Right renal pelvis (tissue), 4 donors: ENCODE measurements at places on chromosomes 16 and 17.

DNA sequence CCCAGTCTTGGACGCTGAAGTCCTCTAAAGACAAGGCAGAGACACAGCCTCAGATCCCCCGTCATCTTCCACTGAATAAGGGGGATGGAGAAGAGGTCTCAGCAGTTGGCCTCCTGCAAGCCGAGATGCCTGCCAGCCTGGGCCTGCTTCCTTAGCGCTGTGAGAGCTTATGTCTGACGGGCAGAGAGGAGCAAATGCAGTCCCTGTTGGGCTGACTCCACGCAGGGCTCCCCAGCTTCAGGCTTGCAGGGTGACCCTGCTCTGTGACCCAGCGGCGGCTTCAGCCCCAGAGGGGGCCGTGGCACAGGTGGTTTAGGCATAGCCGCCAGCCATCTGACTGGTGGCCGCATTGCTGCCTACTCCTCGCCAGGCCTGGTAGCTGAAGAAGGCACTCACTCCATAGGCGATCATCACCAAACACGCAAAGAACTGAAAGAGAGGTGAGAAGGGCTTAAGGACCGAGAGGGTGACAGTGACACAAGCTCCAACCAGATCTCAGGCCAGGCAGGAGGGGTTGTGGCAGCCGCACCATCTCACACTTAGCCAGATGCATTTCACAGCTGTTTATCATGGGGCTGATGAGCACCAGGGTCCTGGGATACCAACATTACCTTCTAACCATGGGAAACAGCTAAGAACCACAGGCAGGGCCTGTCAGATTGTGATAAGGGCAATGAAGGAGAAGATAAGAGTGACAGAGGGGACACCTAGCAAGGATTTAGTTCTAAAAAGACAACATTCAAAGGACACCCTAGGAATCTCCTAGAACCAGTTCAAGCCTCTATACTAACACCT lies 11.7 kb downstream of the ARL2BP start:
- DNase-seq = no peak

- no peak for DNase-seq
These were observed 15.1 kb downstream of the NGFR start for GRCh38 chr17:49510059-49510719.

DNA sequence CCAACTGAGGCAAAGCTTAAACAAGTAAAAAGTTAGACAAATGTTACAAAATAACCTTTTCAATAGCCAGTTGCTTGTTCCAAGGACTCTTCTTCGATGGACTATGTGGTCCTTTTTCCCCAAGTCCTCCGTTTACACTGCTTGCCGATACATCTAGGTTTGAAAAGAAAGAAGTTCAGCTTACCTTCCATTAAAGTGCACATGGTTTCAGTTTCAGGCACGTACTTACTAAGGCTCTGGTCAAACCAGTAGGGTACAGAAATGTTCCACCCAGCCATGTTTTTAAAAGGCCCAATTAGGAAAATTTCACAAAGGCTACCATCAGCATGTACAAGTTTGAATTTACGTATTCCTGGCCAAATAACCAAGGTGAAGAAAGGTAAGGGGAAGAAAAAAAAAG lies 2.1 kb downstream of the SRSF2 start:
- no peak for DNase-seq

DNA sequence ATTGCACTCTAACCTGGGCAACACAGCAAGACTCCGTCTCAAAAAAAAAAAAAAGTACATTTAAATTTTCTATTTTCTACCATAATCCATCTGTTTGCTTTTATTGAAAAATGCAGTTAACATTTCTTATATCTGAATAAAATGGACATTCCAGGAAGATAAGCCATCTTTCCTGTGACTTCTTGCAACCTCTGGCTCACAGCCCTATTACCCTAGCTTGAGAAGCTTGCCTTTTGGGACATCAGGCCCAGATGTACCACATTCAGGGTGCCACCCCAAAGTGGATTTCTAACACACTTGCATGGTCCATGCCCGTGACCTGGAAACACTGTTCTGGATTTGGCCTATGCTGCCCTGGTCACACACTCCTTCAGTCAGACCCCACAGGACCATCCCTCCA lies 30.1 kb upstream of the DDX52 start:
- no peak for DNase-seq

DNA sequence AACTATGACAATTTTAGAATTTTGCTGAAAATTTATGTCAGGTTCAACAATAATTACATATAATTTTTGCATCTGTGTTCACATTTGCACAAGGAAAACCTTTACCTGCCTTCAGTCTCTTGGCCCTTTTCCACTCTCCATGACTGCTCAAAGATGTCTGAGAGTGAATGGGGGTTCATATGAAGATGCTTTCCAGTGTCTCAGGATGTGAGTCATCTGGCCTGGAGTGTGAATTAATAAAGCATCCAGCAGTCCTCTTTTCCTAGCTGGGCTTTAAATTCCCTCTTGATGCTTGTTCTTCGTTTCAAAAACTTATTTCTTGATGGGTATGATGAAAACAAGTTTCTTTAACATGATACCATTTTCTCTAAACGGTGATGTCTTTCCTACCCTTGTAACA lies 99.9 kb downstream of the CDK5R1 start:
- no peak for DNase-seq

- DNase-seq = no peak
These were observed 382.3 kb downstream of the SLC39A11 start for GRCh38 chr17:72710202-72710601.

DNA sequence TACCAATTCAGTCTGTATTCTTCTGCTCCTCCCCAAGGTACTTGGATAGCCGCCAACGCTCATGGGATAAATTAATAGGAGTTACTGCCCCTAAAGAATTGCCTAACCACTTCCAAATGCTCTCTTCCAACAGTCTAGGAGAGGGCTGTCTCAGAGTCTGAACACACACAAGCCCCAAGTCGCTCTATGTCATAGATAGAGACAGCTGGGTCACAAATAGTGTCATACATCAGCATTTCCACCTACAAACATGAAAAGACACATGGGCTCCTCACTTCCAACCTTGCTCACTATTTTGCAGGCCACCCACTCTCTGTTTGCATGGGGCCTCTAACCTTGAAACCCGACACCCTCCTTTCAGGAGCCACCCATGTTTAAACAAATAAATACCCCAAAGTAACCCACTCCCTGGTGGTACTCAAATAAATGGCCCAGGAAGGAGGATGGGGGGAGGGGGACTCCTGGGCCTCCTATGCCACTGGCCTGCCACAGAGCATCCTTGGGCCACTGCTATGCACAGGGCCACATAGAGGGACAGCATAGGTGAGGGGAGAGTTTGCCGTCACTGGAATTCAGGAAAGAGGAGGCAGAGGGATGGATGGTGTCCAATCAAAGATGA lies 265.9 kb downstream of the SOX9 start:
- no peak for DNase-seq

- DNase-seq = no peak
These were observed 621.2 kb upstream of the CDH5 start for GRCh38 chr16:65745201-65745708.

GRCh38 chr16:49307176-49307575 lies 25.5 kb upstream of the CBLN1 start:
- DNase-seq = no peak

DNA sequence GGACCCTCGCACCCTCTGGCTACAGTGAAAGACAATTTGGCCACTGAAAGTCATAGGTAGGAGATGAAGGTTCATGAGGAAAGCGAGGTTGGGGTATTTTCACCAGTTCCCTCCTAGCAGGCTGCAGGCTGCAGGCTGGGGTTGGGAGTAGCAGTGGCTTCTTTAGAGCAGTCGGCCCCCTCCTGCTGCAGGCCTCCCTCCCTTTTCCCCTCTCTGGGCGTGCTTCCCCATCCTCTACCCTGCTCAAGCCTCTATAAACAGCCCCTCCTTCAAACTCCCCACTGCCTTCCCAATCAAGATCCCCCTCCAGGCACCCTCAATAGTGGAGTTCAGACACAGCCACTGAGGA lies 41.8 kb downstream of the GAS7 start:
- no peak for DNase-seq

GRCh38 chr16:82203198-82203597 lies 33.2 kb upstream of the MPHOSPH6 start:
- DNase-seq = no peak

DNA sequence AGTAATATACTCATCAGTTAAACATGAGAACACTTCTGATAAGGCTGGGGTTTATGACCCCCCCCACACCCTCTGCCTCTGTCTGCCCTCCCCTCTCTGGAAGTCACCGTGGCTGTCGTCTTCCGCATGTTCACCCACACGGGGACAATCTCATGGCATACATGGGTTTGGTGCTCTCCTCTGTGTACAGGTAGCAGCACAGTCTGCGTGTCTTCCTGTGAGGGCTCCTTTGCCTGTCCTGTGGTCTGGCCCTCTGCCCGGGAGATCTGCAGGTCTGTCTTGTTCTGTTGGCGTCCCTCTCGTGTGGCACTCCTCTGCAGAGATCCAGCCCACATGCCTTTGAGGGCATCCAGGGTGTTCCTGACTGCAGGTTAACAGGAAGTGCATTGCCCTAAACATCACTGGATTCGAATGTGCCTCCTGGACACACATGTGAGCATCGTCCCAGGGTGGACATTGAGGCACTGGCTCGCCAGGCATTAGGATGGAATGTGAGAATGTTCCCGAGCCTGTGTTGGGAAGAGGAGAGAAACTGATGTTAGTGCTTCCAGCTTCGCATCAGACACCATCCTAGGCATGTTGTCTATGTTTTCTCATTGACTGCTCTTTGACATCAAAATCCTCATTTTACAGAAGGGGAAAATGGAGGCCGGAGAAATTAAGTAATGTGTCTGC lies 54.5 kb downstream of the NKD1 start:
- DNase-seq = no peak

- DNase-seq = no peak
These were observed 9.8 kb upstream of the EPN3 start for GRCh38 chr17:50522766-50523165.

- no peak for DNase-seq
These were observed 25.2 kb downstream of the CEP95 start for GRCh38 chr17:64531955-64532371.

DNA sequence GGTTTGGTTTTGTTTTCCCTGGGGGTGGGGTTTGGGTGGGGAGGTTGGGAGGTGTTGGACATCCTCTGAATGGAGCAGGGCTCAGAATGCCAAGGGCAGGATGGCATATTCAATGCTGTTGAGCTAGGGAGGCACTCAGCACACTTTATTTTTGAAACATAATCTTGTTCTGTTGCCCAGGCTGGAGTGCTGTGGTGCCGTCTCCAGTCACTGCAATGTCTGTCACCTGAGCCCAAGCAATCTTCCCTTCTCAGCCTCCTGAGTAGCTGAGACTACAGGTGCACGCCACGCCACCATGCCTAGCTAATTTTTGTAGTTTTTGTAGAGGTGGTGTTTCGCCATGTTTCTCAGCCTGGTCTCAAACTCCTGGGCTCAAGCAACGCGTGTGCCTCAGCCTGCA lies 186.1 kb downstream of the RPTOR start:
- no peak for DNase-seq

- no peak for DNase-seq
These were observed 49.1 kb upstream of the GPRC5B start for GRCh38 chr16:19933740-19934139.

DNA sequence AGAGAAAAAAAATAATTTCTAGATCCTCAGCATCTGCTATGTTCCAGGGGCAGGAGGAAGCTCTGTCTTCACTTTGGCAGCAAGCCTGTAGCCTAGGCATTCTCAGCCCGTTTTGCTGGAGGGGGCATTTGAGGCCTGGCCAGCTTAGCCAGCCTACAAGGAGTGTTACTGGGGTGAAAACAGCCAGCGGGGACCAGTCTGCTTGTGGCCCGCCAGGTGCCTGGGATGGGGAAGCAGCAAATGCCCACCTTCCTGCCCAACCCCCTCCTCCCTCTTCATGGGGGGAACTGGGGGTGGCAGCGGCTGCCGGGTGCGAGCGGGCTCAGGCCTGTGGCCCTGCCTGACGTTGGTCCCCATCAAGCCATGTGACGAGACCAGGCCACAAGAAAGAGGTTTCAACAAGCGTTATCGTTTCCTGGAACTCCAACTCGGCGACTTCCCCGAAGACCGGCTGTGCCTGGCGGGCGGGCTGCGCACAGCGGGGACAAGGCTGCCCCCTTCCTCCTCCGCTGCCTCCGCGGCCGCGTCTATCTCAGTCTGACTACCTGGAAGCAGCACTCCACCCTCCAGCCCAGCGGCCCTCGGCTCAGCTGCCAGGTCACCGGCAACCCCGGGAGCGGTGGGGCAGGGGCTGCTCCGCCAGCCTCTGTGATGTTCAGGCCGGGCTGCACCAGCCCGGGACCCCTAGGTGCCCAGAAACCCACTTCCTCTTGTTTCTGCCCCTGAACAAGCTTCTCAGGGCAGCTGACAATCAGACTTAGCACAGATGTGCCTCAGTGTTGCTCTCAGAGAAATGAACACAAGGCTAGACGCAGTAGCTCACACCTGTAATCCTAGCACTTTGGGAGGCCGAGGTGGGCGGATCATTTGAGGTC lies 22.9 kb downstream of the SOCS1 start:
- DNase-seq = no peak

- DNase-seq = no peak
These were observed 3.3 kb downstream of the KCNH4 start for GRCh38 chr17:42177684-42178083.

- DNase-seq = no peak
These were observed 29.9 kb downstream of the SMURF2 start for GRCh38 chr17:64632194-64632593.

DNA sequence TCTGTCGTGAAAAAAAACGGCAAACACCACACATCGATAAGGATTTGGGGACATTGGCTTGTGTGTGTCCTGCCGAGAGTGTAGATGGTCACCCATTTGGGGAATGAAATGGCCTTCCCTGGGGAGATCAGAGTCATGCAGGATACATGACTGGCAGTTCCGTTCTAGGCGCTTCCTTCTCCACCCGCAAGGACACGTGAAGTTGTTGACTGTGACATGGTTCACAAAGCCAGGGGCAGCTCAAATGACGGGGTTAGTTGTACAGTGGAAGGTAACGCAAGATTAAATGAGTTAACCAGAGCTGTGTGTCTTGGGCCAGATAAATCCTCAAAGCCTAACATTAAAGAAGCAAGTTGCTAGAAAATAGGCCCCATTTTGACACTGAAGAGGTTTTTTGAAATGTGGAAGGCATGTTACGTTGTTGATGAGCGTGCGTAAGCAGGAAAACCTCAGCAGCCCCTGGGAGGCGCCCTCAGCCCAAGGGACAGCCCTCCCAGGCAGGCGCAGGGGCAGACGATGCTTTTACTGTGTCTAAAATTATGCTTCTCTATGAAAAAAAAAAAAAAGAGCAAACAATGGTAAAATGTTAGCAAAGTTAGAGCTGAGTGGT lies 35.9 kb upstream of the CHMP6 start:
- no peak for DNase-seq

- DNase-seq = no peak
These were observed 19.7 kb upstream of the SPPL2C start for GRCh38 chr17:45824901-45825492.

DNA sequence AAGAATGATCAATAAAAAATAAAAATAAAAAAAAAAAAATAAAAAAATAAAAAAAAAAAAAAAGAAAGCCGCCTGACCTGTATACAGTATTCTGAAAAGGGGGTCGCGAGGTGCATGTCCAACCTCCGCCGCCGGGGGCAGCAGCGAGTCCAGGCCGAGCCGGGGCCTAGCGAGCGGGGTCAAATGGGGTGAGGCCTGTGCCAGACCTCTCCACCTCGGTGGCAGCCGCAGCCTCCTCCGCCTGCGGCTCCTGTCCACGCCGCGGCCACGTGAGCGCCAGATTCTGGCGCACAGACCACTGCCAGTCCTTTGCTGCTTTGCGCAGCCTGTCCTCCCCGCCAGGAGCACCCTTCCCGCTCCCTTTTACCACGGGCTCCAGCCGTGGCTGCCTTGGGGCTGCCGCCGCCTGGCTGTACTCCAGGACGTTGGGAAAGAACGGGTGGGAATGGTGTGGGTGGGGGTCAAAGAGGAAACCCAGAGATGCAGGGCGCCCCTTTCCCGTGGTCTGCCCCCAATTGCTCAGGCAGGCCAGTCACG lies 2.4 kb upstream of the BCKDK start:
- no peak for DNase-seq

- DNase-seq = no peak
These were observed 51.6 kb downstream of the NUP93 start for GRCh38 chr16:56781528-56781961.
